ENCODE measurements at places on chromosomes 3 and 15.

- DNase-seq = no peak
Observed at GRCh38 chr3:127472506-127472905, 118.0 kb downstream of the TPRA1 start.

DNA sequence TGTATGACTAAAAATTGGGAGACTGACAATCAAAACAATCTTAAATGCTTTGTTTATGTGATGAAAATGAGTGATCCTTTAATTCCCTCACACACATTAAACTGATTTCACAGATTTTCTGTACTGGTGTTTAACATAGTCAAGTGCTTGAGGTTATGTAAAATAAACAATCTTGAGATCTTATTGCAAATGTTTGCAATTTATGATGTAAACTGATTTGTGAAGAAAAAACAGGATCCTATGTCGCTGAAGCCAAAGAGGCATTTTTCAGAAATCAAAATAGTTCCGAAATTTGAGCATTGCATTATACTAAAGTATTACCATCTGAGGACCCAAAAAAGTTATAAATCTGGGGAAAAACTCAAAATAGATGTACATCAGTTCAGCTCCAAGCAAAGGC is 12.7 kb downstream of the SHOX2 start:
- no peak for DNase-seq

DNA sequence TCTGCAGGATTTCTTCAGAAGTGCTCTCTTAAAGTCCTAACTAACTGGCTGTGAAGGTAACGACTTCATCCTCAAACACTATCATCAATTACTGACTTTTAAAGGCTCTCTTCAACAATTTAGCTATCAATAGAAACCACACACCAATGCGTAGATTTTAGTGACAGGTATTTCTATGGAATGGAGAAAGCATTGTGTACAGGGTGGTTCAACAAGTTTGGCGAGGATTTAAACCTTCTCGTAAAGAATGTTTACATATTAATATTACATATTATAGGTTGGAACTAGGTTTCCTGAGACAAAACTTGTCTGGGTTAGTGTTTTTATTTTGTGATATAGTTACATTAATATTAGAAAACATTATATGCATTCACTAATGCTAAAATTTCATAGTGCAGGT is 233.6 kb downstream of the CHL1 start:
- DNase-seq = no peak

DNA sequence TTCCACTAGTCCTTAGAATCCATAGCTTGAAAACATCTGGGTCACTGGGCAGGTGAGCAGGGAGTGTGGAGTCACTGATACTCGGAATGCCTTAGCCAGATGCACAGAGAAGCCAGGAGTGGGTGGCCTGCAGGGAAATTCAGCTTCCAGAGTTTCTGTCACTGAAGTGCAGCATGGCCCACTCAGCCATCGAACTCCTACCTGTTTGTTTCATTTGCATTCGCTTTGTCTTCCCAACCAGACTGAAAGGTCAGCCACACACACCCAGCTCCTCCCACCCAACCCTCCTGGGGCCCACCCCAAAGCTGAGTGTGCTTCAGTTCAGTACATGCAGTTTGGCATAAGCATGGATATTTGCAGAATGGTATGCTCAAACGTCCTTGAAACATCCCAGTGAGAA is 124.5 kb upstream of the ATP10A start:
- no peak for DNase-seq

DNA sequence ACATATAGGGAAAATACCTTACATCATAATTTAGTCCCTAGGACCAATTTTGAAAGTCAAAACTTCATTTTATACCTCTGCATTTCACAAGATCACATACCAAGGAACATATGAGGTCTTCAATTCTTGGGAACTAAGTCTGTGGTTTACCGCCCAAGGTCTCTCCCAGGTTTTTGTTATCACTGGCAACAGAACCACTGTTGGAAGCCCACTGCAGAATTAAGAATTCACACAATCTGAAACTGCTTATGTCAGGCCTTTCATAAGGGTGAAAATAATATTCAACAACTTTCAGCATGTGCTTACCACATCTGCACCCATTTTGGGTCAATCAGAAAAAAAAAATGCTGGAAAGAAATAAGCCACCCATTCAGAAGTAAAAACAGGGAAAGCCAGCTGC is 107.2 kb upstream of the MME start:
- no peak for DNase-seq

GRCh38 chr3:42786212-42786611 is 13.2 kb upstream of the CCDC13 start:
- DNase-seq = no peak

GRCh38 chr3:151351219-151351618 is 21.9 kb upstream of the P2RY13 start:
- DNase-seq = no peak

DNA sequence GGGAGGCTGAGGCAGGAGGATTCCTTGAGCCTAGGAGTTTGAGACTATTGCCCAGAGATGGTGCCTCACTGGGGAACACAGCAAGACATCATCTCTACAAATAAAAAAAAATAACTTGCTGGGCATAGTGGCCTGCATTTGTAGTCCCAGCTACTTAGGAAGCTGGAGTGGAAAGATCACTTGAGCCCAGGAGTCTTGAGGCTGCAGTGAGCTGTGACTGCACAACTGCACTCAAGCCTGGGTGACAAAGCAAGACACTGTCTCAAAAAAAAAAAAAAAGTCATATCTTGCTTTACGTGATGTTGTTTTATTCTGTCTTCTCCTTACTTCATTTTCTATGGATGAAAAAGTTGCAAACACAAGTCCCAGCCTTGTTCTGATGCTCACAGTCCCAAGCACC is 14.1 kb downstream of the GATM start:
- DNase-seq = no peak

GRCh38 chr3:154018100-154018696 is 103.0 kb upstream of the ARHGEF26 start:
- DNase-seq = peak; percentile 33
